ENCODE measurements at places on chromosomes 2 and 18. TPM values are rescaled to one million over a fixed set of nuclear protein-coding genes. Genes with fewer than 3 reads are reported as not detected.

DNA sequence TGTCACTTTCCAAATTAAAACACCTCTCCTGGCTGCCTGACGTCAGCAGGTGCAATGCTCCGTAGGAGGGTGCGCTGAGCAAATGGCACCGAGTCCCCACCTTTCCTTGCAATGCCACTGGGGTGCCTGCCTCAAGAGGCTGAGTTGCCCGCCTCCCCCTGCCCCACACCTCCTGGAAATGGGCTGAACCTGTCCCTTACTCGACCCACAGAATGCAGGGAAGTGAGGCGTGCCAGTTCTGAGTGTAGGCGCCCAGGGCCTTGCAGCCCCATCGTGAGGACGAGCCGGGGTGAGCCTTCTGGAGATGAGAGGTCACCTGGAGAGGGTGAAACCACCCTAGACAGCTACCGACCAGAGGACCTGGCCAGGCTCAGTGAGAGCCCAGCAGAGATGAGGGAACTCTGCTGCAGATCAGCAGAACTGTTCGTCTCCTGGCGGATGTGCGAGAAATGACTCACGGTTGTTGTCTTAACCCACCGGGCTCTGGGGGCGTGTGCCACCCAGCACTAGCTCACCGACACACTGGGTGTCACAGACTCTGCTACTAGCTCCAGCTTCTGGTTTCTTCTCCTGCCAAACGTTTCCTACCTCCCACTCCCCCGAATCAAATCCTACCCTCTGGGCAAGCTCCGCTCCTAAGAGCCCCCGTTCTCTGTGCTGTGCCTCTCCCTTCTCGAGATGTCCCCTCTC, 168.7 kb upstream of the HDAC4 start:
- DNase-seq, result no peak

The PRSS56 gene
- total RNA-seq, result not detected

The PLGLB1 gene
- 0.85 TPM for total RNA-seq

The KCNIP3 gene
- 0.28 TPM for total RNA-seq

GRCh38 chr2:134402410-134402809, 148.5 kb downstream of the MGAT5 start:
- no peak for DNase-seq

GRCh38 chr2:9102861-9103662, 99.6 kb upstream of the MBOAT2 start:
- DNase-seq, result no peak

GRCh38 chr2:173355866-173356508, 1.3 kb downstream of the CDCA7 start:
- DNase-seq, result peak; percentile 57

The SERPINB7 gene
- not detected for total RNA-seq

- DNase-seq, result no peak
Observed at GRCh38 chr18:78664048-78664447, 315.6 kb upstream of the SALL3 start.

The POTEC gene
- total RNA-seq, result not detected

DNA sequence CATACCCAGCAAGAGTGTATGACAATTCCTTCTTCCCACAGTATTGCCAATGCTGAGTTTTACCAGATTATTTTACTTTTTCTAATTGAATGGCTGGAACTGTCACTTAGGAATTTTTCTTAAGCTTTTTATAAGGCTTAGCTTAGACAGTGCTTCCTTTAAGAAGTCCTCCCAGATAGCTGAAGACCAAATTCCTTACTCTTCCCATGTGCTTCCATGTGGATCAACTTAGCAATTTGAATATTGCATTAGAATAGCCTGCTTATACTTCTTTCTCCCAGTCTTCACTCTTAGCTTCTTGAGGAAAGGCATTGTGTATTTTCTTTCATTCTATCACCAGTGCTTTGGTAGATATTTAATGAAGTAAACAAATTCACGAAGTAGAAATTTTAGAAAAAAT, 1144.4 kb downstream of the LRP1B start:
- no peak for DNase-seq

DNA sequence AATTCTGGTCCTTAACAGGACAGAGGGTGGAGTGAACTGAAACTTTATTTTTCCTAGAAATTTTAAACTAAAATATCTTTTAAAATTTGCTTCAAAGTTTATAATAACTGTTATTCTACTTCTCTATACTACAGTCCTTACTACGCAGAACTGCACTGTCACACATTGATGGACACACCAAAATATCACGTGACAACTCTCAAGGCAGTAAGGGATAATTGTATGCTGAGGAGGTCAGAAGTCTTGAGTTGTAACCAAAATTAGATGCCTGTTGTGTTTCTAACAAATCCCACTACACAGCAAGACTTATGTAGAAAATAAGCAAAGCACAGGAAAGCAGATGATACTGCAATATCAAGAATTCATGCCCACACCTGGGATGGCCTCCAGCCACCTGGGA, 76.3 kb downstream of the CHST9 start:
- DNase-seq, result no peak

The AGBL5 gene
- 14.1 TPM for total RNA-seq

- DNase-seq, result no peak
Observed at GRCh38 chr2:239202836-239203235, 198.0 kb downstream of the HDAC4 start.

GRCh38 chr2:241391892-241392665, 36.0 kb downstream of the FARP2 start:
- DNase-seq, result peak; percentile 69

The COBLL1 gene
- total RNA-seq, result not detected

The ASB18 gene
- not detected for total RNA-seq

- no peak for DNase-seq
Observed at GRCh38 chr2:149027590-149028250, 10.8 kb upstream of the LYPD6B start.

- peak; percentile 74 for DNase-seq
Observed at GRCh38 chr18:35041815-35042387, 688 bp downstream of the MAPRE2 start.

- peak; percentile 86 for DNase-seq
Observed at GRCh38 chr2:239293775-239294430, 106.9 kb downstream of the HDAC4 start.

GRCh38 chr18:39424261-39424660, 1858.7 kb upstream of the CELF4 start:
- DNase-seq, result no peak

- DNase-seq, result peak; percentile 27
Observed at GRCh38 chr2:72028351-72028995, 119.2 kb downstream of the CYP26B1 start.

GRCh38 chr2:177464549-177464948, 72.0 kb downstream of the AGPS start:
- DNase-seq, result no peak

DNA sequence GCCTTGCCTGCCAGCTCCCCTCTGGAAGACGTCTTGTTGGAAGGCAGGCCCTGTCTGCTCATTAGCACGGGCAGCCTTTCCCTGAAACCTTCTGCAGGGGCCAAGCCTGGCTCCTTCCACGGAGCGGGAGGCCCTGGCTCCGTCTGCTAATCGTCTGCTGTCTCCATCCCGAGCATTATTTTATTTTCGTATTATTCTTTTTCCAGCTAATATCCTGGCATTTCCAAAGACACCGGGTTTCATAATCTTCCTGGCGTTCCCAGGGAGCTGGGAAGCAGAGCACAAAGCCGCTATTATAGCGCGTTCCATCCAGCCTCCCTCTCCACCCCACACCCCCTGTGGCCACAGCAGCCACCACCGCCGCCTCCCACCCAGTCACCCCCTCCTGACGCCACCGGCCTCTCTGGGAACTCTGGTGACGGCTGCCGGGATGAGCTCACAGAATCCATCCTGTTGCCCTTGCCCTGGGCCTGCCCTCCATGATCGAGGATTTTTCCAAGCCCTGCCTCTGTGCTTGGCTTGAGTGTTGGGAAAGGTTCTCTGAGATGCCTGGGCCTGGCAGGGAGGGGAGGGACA, 125.5 kb downstream of the DYSF start:
- no peak for DNase-seq

The ANKRD29 gene
- not detected for total RNA-seq

Measured in activated CD4-positive, alpha-beta T cell treated with anti-CD3 and anti-CD28 coated beads, Interleukin-2, amount 10 ng/mL, durations not matched to agents 24 days and 14 days (primary cell).